HFFc6 (cell line): ENCODE measurements at places on chromosomes 7 and 10. TPM values are rescaled to one million over a fixed set of nuclear protein-coding genes. Genes with fewer than 3 reads are reported as not detected.

ANKRD22 gene
- not detected in 3 replicates for total RNA-seq

GPR158 gene
- total RNA-seq: not detected in 3 replicates

EPO gene
- total RNA-seq: not detected in 3 replicates

WNT8B gene
- total RNA-seq: not detected in 3 replicates

CPA2 gene
- total RNA-seq: not detected in 3 replicates

RBP4 gene
- total RNA-seq: not detected in 3 replicates

PON1 gene
- not detected in 3 replicates for total RNA-seq

LHFPL3 gene
- total RNA-seq: not detected in 2 replicates

ARHGAP19 gene
- total RNA-seq: 7.3 to 11.4 TPM (median 8.2 TPM) in 3 replicates

BLNK gene
- total RNA-seq: not detected in 3 replicates

WASHC2C gene
- 31.1 to 39.1 TPM (median 33.5 TPM) in 3 replicates for total RNA-seq

MINDY4 gene
- total RNA-seq: 2.3 and 2.4 TPM in 2 replicates

SH3PXD2A gene
- total RNA-seq: 75.5 and 113 TPM in 2 replicates

SGMS1 gene
- total RNA-seq: 19.6 to 25.0 TPM (median 23.9 TPM) in 3 replicates

NRG3 gene
- total RNA-seq: not detected in 2 replicates

FAM25G gene
- total RNA-seq: not detected in 3 replicates

FAM237B gene
- not detected in 3 replicates for total RNA-seq

NODAL gene
- not detected in 3 replicates for total RNA-seq

ZNF25 gene
- 7.2 and 7.6 TPM in 2 replicates for total RNA-seq

RNF32 gene
- total RNA-seq: 0.94 to 2.5 TPM (median 2.0 TPM) in 3 replicates

VTI1A gene
- 22.0 and 23.6 TPM in 2 replicates for total RNA-seq

TAS2R41 gene
- not detected in 3 replicates for total RNA-seq

OPALIN gene
- not detected in 3 replicates for total RNA-seq

MYOF gene
- 401 to 524 TPM (median 509 TPM) in 3 replicates for total RNA-seq

POM121 gene
- total RNA-seq: 40.4 and 43.1 TPM in 2 replicates

EN2 gene
- total RNA-seq: not detected in 3 replicates

ABCB4 gene
- total RNA-seq: 0.06 TPM in 1 of 2 replicates, not detected in the other

COL1A2 gene
- 3,967 to 5,921 TPM (median 4,771 TPM) in 3 replicates for total RNA-seq

PPP1R17 gene
- not detected in 3 replicates for total RNA-seq

TLX1 gene
- not detected in 3 replicates for total RNA-seq

CTAGE4 gene
- total RNA-seq: not detected in 3 replicates

HMX2 gene
- not detected in 3 replicates for total RNA-seq

TBXAS1 gene
- 0.74 to 1.2 TPM in 2 of 3 replicates, not detected in the other for total RNA-seq

ZNHIT1 gene
- total RNA-seq: 88.9 to 132 TPM (median 107 TPM) in 3 replicates

MBLAC1 gene
- 2.7 to 4.4 TPM (median 3.2 TPM) in 3 replicates for total RNA-seq

PDE6C gene
- not detected in 3 replicates for total RNA-seq

TACC2 gene
- 15.2 to 20.7 TPM (median 15.9 TPM) in 3 replicates for total RNA-seq

CRPPA gene
- total RNA-seq: 2.1 to 2.4 TPM (median 2.2 TPM) in 3 replicates

PAX4 gene
- total RNA-seq: not detected in 2 replicates

SEMA3D gene
- 19.8 and 22.1 TPM in 2 replicates for total RNA-seq

PKD1L1 gene
- 0.03 to 0.10 TPM (median 0.03 TPM) in 3 replicates for total RNA-seq
